Stimulated activated naive CD4-positive, alpha-beta T cell treated with Interleukin-2 at 50 U/mL for 16 hours (primary cell): ENCODE measurements at places on chromosomes 12 and 14.

GRCh38 chr14:105397350-105397931, 897 bp upstream of the TEX22 start:
- no peak for DNase-seq

DNA sequence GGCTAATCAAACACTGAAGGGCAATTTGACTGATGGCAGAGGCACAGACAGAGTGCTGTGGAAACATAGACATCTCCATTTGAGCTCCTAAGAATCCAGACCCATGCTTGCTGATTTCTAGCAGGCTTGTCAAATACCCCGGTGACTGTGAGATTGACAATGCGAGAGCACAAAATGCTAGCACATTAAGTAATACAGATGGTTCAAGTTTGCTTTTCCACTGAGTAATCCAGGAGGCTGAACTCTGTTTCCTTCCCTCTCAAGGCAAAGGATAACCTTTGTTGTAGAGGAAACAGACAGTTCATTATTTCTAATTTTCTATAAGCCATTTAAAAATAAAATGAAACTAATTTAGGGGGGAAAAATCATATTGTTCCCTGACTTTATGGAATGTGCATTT, 256.5 kb upstream of the CRY1 start:
- no peak for DNase-seq

DNA sequence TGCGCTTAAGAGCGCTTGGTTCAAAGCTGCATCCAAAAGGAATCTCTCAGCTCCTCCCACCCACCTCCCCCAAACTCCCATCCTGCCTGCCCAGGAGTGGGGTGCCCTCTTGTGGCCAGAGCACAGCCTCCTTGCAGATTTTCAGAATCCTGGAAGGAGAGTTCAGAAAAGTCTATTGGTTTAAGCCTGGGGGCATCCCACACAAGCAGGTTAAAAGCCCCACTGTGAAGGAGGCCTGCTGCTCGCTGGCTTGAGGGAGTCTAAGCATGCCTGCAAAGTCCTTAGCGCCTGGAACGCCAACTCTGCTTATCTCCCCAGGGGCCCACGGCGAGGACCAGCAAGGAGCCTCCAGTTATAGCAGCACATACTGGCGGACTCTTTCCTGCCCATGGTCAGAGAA, 297.1 kb downstream of the KSR2 start:
- DNase-seq, result no peak

DNA sequence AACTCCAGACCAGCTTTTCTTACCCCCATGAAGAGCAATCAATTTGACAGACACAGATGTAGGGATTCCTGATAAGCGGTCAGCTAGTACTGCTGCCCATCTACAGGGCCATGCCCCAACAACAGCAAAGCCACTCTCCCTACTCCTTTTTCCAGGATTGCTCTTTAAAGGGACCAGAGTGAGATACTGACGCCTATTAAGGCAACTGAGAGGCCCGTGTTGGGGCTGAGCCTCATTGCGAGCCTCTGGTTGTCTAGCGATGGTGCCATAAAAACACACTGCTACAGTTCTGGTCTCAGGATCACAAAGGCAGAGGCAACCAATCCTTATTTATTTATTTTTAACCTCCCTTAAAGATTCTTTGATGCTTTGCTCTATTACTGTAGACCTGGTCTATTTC, 31.1 kb downstream of the AK7 start:
- no peak for DNase-seq

GRCh38 chr12:14663002-14663401, 33.4 kb downstream of the GUCY2C start:
- DNase-seq, result no peak

DNA sequence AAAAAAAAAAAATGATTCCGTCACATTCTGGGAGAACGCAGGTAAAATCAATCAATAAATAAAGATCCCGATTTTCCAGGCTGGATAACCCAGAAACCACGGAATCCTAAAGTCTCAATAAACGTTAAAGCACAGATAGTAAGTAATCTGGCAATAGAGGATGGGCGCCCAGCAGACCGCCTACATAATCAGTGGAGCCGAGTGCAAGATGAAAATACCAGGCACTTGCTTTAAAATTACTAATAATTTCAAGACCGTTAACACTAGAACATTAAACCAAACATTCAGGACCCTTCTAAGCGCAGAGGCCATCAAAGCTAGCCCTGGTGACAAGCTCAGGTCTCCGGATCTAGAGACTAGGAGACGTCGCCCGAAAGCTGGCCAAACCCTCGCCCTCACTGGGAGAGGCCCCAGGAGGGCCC, 1.2 kb upstream of the DCAF11 start:
- DNase-seq, result no peak

- DNase-seq, result no peak
Measured at GRCh38 chr12:62127516-62127915, 132.7 kb upstream of the USP15 start.

- DNase-seq, result no peak
Measured at GRCh38 chr14:58575956-58576355, 61.8 kb upstream of the DACT1 start.

- DNase-seq, result no peak
Measured at GRCh38 chr14:61184112-61184511, 97.0 kb downstream of the TMEM30B start.

- no peak for DNase-seq
Measured at GRCh38 chr12:107622001-107622400, 63.6 kb upstream of the PWP1 start.

GRCh38 chr12:90794212-90794611, 160.8 kb downstream of the CCER1 start:
- no peak for DNase-seq

DNA sequence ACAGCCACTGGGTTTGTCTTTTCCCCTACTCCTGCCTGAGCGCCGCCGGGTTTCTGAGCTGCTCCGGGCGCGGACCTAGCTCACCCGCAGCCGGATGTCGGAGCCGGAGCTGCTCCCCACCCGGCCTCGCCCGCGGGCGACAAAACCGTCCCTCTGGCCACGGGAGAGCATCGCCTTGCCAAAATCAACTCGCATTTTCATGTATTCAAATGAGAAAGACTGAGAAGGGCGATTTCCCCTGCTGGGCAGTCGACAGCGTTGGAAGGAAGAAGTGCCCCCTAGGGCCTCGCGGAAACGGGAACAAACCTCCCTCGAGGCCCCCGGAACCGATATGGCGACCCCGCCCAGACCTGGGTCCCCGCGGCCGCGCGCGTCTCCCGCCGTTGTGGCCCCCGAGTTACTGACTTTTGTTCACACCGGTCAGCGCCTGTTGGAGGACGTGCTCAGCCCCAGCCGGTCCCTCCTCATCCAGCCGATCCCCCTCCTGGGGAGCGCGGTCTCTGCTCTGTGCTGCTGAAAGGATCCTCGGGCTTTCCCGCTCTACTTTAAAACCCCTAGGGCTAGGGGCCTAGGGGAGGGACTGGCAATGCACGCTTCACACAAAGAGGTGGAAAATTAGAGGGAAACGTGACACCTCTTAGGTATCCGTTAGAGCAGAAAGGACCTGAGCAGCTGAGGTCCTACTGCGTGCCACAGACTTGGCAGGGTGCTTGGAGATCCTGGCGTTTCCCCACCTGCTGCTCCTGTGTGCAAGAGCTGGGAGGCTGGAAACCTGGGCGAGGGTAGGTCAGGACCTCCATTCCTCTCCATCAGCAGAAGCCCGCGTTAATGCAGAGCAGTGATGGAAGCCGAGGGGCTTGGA, 4.3 kb downstream of the TTC6 start:
- DNase-seq, result no peak

- no peak for DNase-seq
Measured at GRCh38 chr14:90060965-90061684, 669 bp upstream of the KCNK13 start.

- DNase-seq, result no peak
Measured at GRCh38 chr14:73661872-73662271, 17.1 kb downstream of the DNAL1 start.

- DNase-seq, result no peak
Measured at GRCh38 chr14:25044106-25044698, 5.7 kb downstream of the STXBP6 start.

DNA sequence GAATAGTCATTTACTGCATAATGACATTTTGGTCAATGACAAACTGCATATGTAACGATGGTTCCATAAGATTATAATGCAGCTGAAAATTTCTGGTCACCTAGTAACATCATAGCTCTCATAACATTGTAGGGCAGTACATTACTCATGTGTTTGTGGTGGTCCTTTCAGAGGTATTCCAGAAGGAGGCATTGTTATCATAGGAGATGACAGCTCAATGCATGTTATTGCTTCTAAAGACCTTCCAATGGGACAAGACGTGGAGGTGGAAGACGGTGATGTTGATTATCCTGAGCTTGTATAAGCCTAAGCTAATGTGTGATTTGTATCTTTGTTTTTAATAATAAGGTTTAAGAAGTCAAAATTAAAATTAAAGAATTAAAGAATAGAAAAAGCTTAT, 43.8 kb upstream of the TSPAN11 start:
- DNase-seq, result no peak

DNA sequence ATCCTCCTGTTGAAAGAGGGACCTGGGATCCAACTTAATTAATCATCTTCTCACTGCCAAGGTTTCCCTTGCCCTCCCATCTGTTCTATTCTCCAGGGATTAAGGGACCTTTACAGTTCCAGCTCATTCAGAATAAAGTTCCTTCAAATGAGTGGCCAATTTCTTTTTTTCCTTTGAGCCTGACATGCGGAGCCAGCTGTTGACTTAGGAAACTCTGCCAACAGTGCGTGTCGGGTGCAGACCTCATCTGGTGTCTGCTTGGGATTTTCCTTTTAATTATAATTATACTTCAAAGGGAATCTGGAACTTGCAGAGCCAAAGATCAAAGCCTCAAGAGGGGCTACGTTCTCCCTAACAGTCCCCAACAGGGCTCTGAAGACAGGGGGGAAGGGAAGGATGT, 64.8 kb downstream of the CCDC60 start:
- no peak for DNase-seq

DNA sequence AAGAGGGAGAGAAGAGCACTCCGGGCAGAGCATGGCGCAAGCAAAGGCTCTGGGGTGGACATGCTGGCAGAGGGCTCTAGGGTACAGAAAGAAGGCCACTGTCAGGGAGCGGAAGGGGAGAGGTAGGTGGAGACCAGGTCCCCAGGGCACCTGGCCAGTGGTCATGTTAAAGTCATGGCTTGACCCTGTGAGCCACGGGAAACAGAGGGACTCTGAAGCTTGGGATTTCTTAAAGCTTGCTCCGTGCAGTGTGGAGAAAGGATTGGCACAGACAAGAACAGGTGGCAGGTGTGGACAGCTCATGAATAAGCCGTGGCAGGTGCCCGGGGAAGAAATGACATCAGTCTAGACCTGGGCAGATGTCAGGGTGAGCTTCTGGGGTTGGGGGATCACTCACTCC, 413.8 kb downstream of the BCL11B start:
- no peak for DNase-seq

DNA sequence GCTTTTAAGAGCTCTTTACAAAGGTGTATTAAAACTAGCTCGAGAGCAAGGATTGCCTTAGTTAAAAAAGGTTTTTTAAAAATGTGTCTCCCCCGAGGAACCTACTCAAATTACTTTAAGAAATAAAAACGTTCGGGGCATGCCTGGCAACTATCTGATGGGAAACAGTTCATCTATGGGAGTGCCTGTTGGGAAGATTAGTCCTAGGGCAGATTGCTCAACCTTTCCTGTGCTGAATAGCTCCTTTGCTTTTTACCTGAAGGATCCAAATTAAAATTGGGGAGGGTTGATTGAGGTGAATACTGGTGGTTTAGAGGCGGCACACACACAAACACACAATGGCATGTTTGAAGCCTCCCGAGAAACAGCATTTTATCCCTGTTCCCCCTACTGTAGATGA, 541.4 kb upstream of the ATP2B1 start:
- no peak for DNase-seq

GRCh38 chr14:36671149-36671548, 9.5 kb downstream of the PAX9 start:
- DNase-seq, result no peak

GRCh38 chr12:113439606-113440030, 17.4 kb downstream of the SDSL start:
- no peak for DNase-seq

DNA sequence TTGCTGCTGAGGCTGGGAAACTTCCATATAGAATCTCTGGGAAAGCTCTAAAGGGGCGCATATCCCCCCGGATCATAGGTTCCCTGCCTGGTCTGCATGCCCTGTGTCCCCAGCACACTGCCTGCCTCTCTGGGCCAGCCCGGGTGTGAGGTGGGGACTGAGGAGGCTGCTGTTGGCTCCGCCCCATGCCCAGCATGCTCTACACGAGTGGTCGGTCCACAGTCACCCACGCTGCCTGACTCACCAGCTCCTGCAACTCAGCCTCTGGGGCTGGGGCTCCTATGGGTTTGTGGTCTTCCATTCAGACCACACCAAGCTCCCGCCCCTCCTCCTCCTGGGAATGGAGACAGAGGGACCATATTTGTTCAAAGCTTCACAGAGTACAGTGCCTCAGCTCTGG, 88.5 kb upstream of the ANO2 start:
- no peak for DNase-seq

- no peak for DNase-seq
Measured at GRCh38 chr12:111819191-111820158, 22.6 kb upstream of the MAPKAPK5 start.

DNA sequence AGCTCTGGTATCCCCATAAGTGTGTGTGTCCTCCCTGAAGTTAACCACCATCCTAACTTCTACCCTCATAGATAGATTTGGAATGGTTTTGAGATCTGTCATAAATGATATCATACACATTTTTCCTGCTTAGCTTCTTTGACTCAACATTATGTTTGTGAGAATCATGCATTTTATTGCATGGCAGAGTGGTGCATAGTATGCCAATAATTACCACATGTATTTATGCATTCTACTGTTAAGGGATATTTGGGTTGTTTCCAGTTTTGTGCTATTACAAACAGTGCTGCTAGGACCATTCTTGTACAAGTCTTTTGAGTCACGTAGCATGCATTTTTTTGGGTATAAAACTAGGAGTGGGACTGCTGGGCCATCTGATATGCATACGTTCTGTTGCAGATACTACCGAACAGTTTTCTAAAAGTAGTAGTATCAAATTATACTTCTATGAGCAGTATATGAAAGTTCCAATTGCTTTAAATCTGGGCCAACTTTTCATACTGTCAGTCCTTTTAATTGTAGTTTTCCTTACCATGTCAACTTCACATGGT, 13.4 kb downstream of the GRIP1 start:
- DNase-seq, result no peak
